Iris pigment epithelial cell (primary cell): ENCODE measurements at places on chromosomes 13 and 19.

- no peak for DNase-seq
Observed at GRCh38 chr19:41776700-41777099, 19.7 kb upstream of the CEACAM3 start.

DNA sequence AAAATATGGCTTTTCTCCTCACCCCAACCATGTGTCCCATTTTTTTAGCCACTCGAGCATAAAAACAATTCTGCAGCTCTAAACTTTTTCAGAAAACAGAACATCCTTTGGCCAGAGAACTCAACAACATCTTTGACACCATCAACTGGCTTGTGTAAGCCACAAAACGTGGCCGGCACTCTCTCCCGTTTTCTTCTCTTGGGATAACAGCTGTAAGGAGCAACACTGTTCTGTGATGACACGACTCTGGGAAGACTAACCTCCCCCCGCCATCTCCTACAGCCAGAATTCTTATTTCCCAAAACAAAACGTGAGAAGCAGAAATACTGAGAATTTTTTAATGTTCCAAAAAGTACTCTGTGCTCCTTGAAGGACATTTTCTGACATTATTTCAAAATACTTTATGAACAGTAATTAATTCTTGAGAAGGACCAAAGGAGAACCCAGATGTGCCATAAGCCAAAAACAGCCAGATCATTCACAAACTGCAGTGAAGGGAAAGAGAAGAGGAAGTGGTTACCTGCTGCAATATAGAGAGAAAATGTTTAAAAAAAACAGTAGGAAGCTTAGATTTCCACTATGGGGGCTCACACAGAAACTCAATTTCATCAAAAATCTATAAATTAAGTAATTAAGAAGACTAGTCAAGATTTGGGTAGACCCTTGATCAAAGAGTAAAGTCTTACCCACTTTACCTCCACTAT lies 25.8 kb downstream of the COL4A1 start:
- no peak for DNase-seq

- no peak for DNase-seq
Observed at GRCh38 chr19:16794456-16795441, 34.4 kb upstream of the SIN3B start.

DNA sequence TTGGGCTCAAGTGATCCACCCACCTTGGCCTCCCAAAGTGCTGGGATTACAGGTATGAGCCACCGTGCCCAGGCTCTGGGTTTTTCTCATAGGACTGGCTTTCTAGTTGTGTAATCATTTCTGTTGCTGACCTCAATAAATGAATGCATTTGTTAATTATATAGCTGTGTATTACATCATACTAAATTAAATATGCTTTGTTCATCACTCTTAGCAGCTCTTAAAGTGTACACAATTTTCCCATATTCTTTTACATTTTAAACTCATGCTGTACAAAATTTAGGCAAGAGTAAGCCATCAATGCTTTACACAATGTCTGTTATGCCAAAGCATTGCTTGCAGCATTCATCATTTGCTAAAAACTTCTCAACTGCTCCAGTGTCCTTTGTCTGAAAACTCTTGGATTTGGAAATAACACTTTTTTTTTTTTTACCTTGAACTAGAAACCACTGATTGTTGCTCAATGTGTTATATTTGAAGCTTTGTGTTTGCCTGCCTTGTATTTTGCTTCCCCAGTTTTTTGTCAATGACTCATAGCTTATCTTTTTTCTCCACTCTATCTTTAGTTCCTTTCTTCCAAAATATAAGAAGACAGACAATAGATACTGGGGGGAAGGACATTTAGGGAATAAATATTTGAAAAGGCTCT lies 31.4 kb downstream of the CCDC122 start:
- peak; percentile 85 for DNase-seq

GRCh38 chr19:7789447-7789846 lies 26.4 kb downstream of the CLEC4M start:
- DNase-seq: no peak

DNA sequence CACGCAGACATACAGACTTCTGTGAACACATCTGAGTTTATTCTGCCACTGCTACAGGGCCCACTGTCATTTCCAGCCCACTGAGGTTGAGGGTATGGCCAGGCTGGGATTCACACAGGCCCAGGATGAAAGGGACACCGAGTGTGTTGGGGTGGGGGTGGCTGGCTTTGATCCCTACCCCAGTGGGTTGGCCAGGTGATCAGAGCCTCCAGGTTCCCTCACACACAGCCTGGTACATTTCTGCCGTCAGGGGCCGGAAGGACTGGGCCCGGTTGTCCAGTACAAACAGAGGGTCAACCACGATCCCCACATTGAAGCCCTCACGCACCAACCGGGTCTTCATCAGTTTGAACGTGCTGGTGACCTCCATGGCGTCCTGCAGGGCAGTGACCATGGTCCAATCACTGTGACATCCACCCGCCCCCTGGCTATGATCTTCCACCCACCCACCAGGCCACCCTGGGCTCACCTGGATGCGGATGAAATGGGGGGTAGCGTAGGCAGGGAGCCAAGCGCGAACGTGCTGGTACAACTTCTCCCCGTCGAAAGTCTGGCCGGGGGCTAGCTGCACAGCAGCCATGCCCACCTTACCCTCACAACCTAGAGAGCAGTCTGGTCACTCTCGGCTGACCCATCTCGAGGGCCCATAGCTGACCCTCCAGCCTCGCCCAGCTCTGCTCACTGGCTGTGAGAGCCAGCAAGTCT lies 13.3 kb downstream of the SLC27A5 start:
- no peak for DNase-seq

GRCh38 chr13:79423801-79424642 lies 18.0 kb upstream of the RBM26 start:
- DNase-seq: peak; percentile 65

GRCh38 chr13:110116072-110116487 lies 190.9 kb downstream of the COL4A1 start:
- DNase-seq: peak; percentile 76

- DNase-seq: peak; percentile 91
Observed at GRCh38 chr19:55605637-55606470, at the start of gene ZNF865. ZNF865 (plus strand) TSS chr19:55605647; CDS start chr19:55613619, 7,972 bp downstream.

GRCh38 chr13:99155821-99156220 lies 44.8 kb upstream of the UBAC2 start:
- DNase-seq: no peak

GRCh38 chr19:10237702-10238101 lies 6.6 kb upstream of the S1PR2 start:
- DNase-seq: no peak

DNA sequence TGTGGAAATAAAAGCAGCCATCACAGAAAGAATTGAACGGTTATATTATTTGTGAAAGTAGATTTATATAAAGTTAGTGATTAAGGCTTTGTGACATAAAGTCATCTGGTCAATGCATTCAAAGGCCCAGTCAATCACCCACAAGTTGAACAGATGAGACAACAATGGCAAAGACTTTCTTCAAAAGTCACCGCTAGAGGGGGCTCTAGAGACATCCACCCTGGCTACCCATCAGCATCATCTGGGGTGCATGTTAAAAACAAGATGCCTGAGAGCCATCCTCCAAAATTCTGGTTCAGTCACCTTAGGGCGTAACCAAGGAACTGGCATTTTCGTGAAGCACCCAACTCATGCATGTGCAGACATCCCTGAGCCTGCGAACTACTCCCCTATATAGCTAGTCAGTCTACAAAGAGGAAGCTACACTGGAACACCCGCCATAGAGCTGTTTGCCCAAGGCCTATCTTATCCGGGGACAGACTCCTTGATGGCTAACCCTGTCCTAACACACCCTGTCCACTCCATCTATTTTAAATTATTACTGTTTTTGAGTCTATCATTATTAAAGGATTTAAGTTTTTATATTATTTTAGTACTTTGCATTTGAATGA lies 970.5 kb downstream of the UQCRFS1 start:
- peak; percentile 3 for DNase-seq

DNA sequence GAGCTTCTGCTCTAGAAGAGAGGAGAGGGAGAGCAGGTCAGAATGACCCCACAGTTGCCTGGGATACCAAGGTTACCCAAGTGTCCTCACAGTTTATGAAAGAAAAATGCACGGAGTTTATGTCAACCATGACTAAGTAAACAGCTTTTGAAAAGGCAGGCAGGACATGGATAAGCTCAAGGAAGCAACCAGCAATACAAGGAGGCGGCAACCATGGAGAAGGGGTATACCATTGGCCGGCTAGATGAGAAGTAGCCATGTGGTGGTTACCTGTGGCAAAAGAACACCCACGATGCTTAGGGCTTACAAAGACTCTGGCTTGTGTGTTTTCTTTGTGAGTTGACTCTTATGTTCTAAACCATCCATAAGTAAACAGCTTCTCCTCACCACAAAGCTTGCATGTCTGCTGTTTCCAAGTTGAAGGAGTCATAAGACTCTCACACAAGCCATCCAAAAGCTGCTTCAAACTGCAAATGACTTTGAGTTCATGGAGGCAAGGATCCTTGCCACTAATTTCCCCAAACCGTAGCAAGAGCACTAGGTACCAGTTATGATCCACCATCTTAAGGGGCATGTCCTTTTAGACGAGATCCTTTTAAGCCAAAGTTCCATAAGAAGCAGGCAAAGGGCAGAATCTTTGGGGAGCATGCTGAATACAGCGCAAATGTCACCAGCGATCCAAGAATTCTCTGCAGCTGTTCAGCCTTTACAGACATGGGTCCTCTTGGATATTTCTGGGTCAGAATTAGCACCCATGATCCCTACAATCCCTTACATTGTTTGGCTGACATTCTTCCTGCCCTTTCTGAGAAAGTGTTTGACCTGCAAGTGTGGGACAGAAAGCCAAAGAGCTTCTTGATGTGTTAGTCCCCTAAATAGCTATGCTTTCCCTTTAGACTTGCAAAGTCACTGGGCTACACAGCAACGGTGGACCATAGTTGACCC lies 74.8 kb upstream of the IPO5 start:
- DNase-seq: peak; percentile 25

- peak; percentile 35 for DNase-seq
Observed at GRCh38 chr19:29878973-29879654, 62.9 kb upstream of the URI1 start.

DNA sequence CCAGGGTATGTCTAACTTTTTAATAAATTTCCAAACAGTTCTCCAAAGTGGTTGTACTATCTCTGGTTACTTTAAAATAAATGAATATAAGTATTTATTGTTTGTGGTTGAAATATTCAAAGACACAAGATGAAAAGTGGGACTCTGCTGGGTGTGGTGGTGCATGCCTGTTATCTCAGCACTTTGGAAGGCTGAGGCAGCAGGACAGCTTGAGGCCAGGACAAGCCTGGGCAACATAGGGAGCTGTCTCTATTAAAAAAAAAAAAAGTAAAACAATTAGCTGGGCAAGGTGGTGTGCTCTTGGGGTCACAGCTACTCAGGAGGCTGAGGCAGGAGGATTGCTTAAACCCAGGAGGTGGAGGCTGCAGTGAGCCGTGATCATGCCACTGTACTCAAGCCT lies 10.4 kb downstream of the PNMA8A start:
- no peak for DNase-seq

- no peak for DNase-seq
Observed at GRCh38 chr13:65584126-65584525, 1646.0 kb downstream of the PCDH9 start.

- DNase-seq: peak; percentile 12
Observed at GRCh38 chr13:49112782-49113525, 107.2 kb upstream of the MLNR start.

DNA sequence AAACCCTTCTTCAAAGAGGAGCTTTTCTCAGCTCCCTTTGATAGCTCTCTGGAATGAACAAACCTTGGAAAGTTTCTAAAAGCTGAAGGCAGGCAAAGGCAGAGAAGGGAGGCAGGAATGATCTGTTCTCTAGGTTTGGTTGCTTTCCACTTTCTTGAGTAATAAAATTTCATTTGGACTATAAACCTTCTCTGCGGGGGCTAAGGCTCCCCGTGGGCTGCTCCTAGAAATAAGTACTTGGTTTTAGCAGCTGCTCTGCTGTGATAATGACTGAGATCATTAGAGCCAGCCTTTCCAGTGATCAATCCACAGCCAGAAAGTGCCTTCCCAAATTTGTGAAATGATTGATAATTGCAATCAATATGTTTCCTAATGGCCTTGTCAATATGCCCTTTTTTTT lies 183.8 kb upstream of the HTR2A start:
- DNase-seq: no peak

- DNase-seq: no peak
Observed at GRCh38 chr13:31192306-31192705, 7.5 kb upstream of the B3GLCT start.

DNA sequence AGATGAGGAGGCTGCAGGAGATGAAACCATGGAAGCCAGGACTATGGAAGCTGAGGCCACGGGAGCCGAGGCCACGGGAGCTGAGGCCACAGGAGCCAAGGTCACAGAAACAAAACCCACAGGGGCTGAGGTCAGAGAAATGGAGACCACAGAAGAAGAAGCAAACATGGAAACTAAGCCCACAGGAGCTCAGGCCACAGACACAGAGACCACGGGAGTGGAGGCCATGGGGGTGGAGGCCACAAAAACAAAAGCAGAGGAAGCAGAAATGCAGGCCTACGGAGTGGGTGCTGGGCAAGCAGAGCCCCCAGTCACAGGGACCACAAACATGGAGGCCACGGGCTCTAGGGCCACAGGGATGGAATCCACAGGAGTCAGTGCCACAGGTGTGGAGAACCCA lies 12.5 kb upstream of the EBI3 start:
- no peak for DNase-seq

DNA sequence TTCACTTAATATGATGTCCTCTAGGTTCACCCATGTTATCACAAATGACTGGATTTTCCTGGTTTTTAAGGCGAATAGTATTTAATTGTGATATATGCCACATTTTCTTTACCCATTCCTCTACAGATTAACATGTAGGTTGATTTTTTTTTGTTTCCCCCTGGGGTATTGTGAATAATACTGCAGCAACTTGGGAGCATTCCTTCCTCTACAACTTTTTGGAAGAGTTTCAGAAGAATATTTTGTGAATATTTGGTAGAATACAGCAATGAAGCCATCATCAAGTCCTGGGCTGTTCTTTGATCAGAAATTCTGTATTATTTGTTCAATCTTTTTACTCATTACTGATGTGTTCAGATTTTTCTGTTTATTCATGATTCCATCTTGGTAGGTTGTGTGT lies 5.6 kb upstream of the ZNF331 start:
- no peak for DNase-seq

GRCh38 chr13:26721251-26722121 lies 39.1 kb downstream of the GPR12 start:
- no peak for DNase-seq

DNA sequence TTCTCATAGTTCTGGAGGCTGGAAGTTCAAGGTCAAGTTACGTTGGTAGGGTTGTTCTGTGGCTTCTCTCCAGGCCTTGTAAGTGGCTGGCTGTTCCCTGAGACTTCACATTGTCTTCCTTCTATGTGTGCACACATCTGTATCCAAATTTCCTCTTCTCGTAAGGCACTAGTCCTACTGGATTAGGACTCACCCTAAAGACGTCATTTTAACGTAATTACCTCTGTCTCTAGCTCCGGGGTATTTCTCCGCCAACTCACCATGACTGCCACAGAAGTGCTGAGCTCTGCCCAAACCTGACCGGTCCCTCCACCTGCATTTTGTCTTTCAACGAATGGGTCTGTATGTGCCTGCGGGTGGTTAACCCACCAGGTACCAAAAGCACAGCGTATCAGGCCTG lies 8.7 kb upstream of the SYDE1 start:
- DNase-seq: no peak

- no peak for DNase-seq
Observed at GRCh38 chr13:111117289-111117688, 2.2 kb downstream of the ARHGEF7 start.

GRCh38 chr13:30639671-30640070 lies 22.0 kb downstream of the USPL1 start:
- DNase-seq: no peak

- DNase-seq: no peak
Observed at GRCh38 chr13:24893863-24894262, 129.9 kb downstream of the RNF17 start.

GRCh38 chr13:105573136-105573535 lies 962.3 kb downstream of the EFNB2 start:
- peak; percentile 55 for DNase-seq
